ENCODE measurements at places on chromosomes 1 and 21.

DNA sequence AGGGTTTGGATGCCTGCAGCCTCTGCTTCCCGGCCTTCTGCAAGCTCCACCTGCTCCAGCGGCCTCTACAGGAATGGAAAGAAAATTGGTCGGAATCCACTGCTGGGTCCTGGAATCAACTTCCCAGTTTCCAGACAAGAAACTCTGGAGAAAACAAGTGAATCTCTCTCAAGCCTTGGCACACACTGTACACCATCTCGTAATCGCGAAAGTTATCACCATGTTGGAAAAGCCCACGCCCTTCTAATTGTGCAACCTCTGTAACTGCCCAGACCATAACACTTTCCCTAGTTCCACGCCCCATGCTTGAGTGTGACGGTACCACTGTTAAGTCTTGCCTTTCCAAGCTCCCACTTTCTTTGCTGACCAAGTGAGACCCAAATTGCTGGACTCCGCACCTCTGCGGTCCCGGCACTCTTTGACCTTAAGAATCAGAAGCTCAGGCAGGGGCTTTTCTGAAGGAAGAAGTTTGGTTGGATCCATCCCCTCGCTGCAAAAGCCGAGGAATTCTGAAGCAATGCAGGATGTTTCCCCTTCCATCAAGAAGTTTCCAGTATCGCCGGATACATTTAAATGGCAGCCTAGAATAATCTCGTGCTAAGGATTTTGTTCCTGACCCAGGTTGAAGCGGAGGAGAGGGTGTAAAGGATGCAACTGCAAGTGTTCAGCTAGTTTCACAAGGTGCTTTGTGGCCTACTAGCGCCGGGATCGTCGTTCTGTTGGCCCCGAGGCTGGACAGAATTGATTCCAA, 6.2 kb downstream of the NR5A2 start:
- DNase-seq, result no peak

GRCh38 chr1:193083365-193084088, 21.7 kb downstream of the GLRX2 start:
- DNase-seq, result no peak

- DNase-seq, result peak; percentile 71
These were observed 932 bp downstream of the SLC30A1 start for GRCh38 chr1:211577819-211578639.

DNA sequence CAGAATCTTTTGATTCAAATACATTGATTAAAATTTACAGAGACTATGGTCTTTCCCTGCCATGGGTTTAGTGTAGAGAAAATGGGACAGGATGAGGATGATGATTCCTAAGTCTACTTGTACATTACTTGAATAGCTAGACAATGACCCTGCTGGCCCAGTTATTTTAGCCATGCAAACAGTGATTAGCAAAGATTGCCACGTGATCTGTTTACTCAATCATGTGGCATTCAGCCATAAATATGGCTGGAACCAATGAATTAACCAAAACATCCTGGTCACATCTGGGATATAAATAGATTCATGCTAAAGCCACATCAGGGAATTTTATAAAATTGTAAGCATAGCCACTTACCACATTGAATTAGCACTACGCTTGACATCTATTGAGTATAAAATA, 167.3 kb downstream of the PBX1 start:
- DNase-seq, result no peak

DNA sequence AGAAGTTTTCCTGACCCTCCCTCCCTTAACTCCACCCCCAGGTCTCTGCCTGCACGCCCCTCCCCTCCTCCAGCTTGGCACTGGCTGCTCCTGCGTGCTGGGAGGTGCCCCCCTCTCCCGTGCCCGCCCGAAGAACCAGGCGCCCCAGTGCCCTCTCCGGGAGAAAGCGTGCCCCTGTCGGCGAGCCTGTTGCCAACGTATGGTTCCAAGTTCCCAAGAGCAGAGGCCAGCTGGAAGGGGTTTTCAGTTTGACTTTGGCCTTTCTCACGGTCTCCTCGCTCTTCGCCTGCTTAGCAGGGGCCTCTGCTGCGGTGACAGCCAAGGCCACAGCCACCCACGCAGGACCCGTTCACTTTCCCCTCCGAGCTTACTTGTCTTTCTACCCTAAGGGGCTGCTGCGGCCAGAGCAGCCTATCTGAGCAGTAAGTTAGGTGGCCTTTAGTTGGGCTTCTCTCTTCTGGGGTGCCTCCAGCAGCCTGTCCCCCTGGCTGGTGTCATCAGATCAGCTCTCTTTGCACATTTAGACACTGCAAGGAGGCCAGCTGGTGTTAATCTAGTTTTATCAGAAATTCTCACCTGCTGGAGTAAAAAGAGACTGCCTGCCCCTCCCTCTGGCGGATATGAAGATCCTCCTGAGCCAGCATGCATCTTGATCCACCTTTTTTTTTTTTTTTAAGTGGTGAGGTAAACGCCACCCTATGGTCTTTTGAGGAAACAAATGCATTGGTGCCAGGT, 1.5 kb downstream of the STUM start:
- peak; percentile 21 for DNase-seq

DNA sequence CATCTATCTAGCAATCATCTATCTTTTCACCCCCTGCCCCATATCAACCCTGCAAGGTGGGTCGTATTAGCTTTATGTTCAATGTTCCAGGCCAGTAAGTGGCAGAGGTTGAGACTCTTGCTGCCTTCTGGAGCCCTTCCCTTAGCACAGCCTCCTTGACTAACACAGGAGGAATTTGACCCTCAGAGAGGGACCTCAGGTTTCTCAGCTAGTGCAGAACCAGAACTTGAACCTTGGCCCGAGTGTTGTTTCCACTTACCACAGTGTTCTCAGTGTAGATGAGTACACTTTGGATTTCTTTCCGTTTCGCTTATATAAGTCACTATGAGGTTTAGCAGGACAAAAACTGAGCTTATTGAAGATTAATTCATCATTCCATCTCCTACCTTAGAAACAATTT, 11.1 kb upstream of the ATF3 start:
- DNase-seq, result no peak

- DNase-seq, result no peak
These were observed 2.4 kb downstream of the CAPN9 start for GRCh38 chr1:230749635-230750034.

All from stimulated activated CD8-positive, alpha-beta memory T cell treated with anti-CD3 and anti-CD28 coated beads, Interleukin-15, amount 100 ng/mL, for 48 hours (primary cell).